Stimulated activated CD8-positive, alpha-beta memory T cell treated with anti-CD3 and anti-CD28 coated beads, Interleukin-15, amount 100 ng/mL, for 48 hours (primary cell): ENCODE measurements at places on chromosomes 13 and 19.

GRCh38 chr13:40755082-40755700 lies 15.8 kb downstream of the MRPS31 start:
- no peak for DNase-seq

- no peak for DNase-seq
Measured at GRCh38 chr19:7333198-7334118, 15.3 kb upstream of the ARHGEF18 start.

- no peak for DNase-seq
Measured at GRCh38 chr13:90375851-90376250, 971.6 kb upstream of the MIR17HG start.

DNA sequence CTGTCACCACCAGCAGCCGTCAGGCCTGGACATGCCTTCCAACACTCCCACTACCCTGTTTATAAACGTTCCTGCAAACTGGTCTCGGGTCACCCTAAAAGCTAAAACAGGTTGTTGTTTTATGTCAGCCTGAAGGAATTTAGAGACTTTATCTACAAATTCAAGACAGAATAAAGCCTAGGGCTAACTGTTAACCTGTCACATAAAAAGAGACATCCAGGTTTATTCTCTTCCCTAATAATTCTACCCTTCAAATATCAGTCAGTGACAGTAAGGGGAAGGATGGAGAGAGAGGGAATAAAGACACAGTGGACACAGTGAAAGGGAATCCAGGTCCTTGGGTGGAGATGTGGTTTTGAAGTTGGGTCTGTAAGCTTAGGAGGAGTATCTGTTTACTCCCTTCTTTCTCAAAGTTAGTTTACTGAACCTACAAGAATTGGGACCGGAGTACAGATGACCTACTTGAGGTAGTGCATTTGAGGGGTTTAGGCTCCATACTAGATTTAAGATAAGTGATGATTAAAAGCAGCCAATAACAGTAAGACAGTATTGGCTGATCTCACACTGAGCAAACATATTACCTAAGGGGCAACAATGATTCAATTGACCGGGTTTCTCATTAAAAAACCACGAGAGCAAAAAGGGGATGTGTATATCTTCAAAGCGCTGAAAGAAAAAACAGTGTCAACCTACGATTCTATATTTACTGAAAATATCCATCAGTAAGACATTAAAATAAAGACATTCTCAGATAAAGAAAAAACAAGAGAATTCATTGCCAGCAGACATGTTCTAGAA lies 142.7 kb downstream of the USP12 start:
- no peak for DNase-seq
